ENCODE measurements at places on chromosomes 1 and 21. TPM values are rescaled to one million over a fixed set of nuclear protein-coding genes. Genes with fewer than 3 reads are reported as not detected.

ZYG11A gene
- polyA plus RNA-seq = 0.14 TPM

SPRR1B gene
- not detected for polyA plus RNA-seq

AJAP1 gene
- 0.18 TPM for polyA plus RNA-seq

DMBX1 gene
- 0.05 TPM for polyA plus RNA-seq

PLA2G5 gene
- 1.0 TPM for polyA plus RNA-seq

S100B gene
- polyA plus RNA-seq = 1.5 TPM

MIXL1 gene
- polyA plus RNA-seq = 1.1 TPM

LIPI gene
- 1.0 TPM for polyA plus RNA-seq

TGFB2 gene
- 144 TPM for polyA plus RNA-seq

IGSF3 gene
- polyA plus RNA-seq = 42.7 TPM

ADAMTSL4 gene
- 20.6 TPM for polyA plus RNA-seq

GRCh38 chr21:39851002-39851618, 16.1 kb upstream of the PCP4 start:
- no peak for DNase-seq

GRCh38 chr1:44585315-44585920, 88.9 kb downstream of the TMEM53 start:
- no peak for DNase-seq

- no peak for DNase-seq
Observed at GRCh38 chr1:232873412-232873811, 68.2 kb downstream of the MAP10 start.

GRCh38 chr1:118535901-118536300, 350.9 kb upstream of the SPAG17 start:
- DNase-seq = no peak

DNA sequence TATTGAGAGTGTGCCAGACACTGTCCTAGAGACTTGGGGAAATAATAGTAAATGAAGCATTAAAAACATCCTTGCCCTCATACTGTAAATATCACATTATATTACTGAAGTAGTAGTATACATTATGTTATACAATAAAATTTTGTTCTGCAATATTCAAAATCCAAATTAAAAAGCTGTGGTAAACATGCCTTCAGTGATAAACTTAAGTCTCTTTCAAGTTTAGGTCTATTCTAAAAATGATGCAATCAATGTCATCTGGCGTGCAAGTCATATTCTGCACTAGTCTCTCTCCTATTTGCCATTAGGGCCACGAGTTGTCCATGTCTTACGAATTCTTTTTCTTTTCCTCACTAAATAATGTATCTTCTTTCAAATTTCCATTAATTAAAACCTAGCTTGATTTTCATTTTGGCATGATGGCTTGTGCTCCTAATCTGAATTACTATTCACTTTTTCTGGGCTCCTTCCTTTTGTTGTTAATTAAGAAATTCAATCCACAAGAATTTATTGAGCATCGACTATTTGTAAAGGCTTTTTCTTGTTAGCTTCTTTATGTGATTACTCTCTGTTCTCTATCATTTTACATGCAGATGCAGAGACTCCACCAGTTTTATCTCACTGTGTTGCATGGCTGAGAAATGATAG, 130.7 kb downstream of the COQ8A start:
- DNase-seq = no peak

DNA sequence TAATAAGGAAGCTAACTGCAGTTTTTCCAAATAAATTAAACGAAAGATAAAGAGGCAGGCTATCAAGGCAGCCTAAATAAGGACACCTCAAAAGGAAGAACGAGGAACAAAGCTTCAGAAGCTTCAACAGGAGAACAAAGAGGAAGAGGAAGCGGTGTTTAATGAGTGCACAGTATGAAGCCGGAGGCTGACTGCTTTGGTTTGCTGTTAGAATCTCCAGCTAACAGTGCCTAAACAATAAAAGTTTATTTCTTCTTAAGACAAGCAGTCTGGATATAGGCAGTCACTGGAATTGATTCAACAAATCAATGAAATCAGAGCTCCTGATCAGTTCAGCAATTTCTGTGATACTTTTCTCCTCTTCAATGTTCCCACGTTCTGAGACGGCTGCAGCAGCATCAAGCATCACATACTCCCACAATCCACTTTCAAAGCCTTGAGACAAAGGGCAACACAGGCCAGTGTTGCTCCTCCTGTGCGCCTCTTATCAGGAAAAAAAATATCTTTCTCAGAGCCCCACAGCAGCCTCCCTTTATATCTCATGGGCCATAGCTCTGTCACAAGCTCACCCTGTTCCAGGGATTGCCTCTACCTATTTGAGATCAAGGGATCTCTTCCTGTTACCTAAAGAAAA, 365.6 kb upstream of the ST6GALNAC5 start:
- DNase-seq = no peak

GRCh38 chr1:9628541-9629444, 22.7 kb upstream of the PIK3CD start:
- no peak for DNase-seq

DNA sequence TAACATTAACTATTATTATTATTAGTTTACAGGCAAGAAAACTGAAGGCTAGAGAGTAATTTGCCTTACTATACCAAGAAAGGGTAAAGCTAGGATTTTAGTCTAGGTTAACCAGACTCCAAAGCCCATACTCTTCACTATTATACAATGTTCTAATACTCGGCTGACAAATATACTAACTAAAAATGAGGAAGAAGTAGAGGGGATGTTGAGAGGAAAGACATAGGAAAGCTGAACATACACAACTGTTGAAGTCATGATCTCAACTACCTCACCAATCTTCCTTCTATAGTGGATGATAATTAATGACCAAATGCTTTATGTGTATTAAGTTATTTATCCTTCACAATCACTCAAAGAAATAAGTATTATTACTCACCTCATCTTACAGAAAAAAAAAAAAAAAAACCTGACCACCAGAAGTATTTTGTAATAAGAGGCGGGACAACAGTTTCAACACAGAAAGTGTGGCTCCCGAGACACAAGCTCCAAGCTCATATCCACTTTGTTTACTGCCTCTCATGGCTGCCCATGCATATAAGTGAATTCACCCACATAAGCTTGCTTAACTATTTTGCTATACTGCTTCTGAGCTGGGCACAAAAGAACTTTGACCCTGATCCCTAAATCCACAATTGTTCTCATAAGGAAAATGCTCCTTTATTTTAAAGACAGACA, 78.0 kb downstream of the USP1 start:
- DNase-seq = no peak

DNA sequence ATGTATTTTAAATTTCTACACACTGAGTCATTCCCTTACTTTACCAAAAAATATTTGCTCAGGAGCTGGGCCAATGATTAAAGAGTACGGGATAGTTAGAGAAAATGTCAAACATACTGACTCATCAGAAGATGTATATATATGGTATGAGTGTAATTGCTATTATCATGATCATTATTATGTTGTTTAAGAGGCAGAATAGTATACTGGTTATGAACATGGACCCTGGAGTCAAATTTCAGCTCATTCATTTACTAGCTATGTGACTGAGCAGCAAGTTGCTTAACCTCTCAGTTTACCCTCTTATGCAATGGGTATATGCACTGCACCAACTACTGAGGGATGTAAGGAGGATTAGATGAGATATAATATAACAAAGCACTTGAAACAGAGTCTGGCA, 41.2 kb upstream of the USH2A start:
- no peak for DNase-seq

GRCh38 chr1:89702520-89703045, 69.7 kb downstream of the LRRC8C start:
- DNase-seq = no peak

- DNase-seq = no peak
Observed at GRCh38 chr1:116671072-116671760, 3.7 kb upstream of the IGSF3 start.

GRCh38 chr1:205365945-205366463, 9.3 kb upstream of the KLHDC8A start:
- no peak for DNase-seq

- DNase-seq = no peak
Observed at GRCh38 chr1:111218701-111219556, 8.6 kb upstream of the CHI3L2 start.

DNA sequence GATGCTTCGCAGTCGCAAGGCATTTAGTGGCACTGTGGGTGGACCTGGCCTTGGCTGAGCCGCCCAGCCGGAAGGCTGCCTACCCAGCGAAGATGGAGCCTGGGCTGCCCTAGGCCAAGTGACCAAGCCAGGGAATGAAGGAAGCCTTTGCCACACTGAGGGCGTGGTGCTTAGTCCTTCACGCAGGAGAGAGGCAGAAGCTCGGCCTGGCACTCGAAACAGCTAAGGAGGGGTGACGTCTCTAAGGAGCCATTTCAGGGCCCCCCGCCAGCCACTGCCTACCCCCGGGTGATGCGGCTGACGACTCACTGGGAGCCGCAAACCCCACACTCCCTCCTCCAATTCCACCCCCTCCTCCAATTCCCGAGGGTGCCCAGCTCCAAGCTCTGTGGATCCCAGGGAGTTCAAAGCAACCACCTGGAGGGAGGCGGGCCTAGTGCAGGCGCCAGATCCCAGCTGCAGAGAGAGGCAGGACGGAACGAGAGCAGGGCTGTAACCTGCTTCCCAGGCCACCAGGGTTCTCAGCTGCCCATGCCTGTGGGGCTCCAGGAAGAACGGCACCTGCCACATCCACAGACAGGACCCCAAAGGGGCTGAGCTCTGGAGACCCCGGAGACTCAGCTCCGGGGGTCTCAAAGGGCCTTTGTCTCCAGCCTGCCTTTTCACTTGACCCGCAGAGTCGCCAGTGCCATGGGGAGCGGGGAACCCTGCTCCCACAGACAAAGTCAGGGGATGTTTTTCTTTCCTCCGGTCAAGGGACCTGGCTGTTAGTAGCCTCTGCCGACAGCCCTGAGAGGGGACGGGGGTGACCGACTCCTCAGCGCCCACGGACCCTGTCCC, 75.8 kb downstream of the ARHGEF16 start:
- DNase-seq = no peak

GRCh38 chr1:97630948-97631347, 289.9 kb downstream of the DPYD start:
- DNase-seq = no peak

DNA sequence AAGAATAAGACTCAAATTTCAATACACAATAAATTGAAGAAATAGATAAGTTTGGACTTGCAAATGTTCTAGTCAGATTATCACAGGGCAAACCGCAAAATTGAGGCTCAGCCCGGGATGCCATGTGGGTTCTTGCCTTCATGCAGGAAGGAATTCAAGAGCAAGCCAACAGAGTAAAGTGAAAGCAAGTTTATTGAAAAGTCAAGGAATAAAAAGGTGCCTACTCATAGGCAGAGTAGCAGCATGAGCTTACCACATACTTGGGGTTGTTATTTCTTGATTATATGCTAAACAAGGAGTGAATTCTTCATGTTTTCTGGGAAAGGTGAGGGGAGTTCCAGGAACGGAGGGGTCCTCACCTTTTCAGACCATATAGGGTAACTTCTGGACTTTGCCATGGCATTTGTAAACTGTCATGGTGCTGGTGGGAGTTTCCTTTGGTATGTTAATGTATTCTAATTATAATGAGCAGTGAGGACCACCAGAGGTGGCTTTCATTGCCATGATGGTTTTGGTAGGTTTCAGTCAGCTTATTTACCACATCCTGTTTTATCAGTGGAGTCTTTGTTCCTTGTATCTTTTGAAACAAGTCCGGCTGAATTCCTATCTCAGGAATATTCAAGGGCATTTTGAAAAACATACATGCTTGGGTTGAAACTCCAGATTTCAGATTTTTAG, 2.0 kb upstream of the OR2AK2 start:
- DNase-seq = no peak

- DNase-seq = no peak
Observed at GRCh38 chr1:183075861-183076260, 52.6 kb downstream of the LAMC1 start.

- DNase-seq = no peak
Observed at GRCh38 chr1:185348985-185349384, 31.9 kb upstream of the IVNS1ABP start.

- no peak for DNase-seq
Observed at GRCh38 chr1:232694475-232694874, 64.5 kb upstream of the SIPA1L2 start.

DNA sequence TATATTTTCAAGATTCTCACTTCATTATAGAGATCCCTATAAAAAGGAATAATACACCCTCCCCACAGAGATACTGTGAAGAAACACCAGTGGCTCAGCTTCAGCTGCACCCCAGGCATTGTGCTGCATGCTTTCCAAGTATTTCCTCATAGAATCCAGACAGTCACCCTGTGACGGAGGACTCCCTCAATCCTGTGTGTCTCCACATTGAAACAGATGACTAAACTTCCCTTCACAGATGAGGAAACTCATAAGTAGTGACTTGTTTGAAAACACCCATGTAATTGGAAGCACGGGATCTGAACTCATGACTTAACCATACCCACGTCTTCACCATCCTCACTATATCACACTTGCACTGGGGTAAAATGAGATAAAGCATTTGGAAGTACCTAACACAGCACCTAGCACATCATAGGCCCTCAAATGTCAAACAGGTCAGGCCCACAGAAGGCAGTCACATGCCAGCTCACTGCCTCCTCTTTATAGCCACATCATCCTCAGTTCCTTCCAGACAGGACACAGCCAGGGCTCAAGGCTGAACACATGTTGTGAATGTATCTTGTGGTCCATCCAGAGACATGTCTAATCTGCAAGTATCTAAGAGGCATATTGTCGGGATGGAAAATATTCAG, 55.2 kb downstream of the GPR161 start:
- no peak for DNase-seq
